ENCODE measurements at places on chromosomes 7 and 10.

- DNase-seq: peak; percentile 81
These were observed 44.8 kb upstream of the FAM133B start for GRCh38 chr7:92634924-92635519.

DNA sequence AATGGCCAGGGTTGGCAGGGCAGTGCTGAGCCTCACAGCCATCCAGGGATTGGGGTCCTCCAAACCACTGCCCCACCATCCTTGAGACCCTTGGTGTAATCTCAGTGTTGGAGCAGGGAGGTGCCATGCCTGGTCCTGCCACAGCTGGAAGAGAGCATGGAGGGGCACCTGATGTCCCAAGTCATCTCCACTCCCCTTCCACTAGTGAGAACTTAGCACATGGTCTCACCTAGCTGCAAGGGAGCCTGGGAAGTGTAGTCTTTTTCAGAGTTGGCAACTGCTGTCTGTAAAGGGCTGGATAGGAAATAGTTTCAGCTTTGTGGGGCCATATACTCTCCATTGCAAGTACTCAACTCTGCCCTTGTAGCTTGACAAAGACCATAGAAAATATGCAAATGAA lies 238.7 kb downstream of the RPS24 start:
- DNase-seq: no peak

DNA sequence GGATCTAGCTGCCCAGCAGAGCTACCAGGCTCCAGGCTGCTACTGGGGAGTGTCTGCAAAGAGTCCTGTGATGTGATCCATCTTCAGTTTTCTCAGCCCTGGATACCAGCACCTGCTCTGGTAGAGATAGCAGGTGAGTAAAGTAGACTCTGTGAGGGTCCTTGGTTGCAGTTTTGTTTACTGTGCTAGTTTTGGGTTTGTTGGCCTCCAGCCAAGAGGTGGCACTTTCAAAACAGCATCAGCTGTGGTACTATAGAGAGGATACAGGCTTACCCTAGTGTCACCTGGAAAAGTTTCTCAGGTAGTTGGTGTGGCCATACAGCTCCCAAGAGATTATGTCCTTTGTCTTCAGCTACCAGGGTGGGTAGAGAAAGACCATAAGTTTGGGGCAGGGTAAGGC lies 56.3 kb downstream of the MTERF1 start:
- DNase-seq: no peak

DNA sequence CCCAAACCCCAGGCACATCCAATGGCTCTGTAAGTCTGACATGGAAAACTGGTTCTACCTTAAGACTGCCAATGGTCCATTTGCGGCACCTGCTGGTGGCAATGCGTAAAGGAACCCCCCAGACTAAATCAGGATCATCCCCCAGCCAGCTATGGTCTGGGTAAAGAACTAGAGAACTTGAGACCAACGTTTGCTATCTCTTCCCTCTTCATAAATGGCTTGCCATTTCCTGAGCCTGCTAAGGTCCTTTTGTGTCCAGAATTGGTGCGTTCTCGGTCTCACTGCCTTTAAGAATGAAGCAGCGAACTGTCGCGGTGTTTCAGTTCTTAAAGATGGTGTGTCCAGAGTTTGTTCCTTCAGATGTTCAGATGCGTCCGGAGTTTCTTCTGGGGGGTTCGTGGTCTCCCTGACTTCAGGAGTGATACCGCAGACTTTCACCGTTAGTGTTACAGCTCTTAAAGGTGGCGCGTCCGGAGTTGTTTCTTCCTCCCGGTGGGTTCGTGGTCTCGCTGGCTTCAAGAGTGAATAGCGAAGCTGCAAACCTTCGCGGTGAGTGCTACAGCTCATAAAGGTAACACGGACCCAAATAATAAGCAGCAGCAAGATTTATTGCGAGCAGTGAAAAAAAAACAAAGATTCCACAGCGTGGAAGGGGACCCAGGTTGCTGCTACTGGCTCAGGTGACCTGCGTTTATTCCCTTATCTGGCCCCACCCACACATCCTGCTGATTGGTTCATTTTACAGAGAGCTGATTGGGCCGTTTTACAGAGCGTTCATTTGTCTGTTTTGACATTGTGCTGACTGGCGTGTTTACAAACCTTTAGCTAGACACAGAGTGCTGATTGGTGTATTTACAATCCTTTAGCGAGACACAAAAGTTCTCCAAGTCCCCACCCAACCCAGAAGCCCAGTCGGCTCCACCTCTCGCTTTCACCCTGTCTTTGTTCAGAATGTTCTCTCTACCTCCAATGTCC lies 95.4 kb downstream of the ELMO1 start:
- DNase-seq: no peak

- no peak for DNase-seq
These were observed 64.4 kb upstream of the SKAP2 start for GRCh38 chr7:26928703-26929347.

- no peak for DNase-seq
These were observed 49.4 kb upstream of the ARL4A start for GRCh38 chr7:12637819-12638592.

DNA sequence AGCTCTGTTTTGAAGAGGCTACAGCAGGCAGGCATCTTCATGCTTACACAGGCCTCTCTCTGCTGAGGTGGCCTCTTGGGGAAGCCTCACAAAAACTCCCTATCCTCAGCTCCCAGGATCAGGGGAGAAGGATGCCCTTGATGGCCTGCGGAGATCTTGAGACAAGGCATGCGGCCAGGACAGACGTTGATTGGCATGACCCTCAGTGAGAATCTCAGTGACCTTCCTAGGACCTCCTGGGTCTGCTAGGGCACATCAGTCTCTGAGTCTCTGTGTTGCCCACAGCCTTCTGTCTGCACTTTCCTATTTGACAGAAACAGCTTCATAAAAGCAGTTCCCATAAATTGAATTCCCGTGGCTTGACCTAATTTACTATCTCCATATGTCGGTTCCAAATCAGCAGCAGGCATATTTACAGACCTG lies 1005.8 kb upstream of the C7orf33 start:
- no peak for DNase-seq

- peak; percentile 96 for DNase-seq
These were observed 149.5 kb downstream of the ARID5B start for GRCh38 chr10:62050893-62051433.

GRCh38 chr10:31961277-31962074 lies 32.8 kb upstream of the ARHGAP12 start:
- DNase-seq: peak; percentile 90

- no peak for DNase-seq
These were observed 14.0 kb upstream of the PKD1L1 start for GRCh38 chr7:47962262-47962661.

- DNase-seq: no peak
These were observed 623.1 kb upstream of the MGMT start for GRCh38 chr10:128843972-128844371.

- DNase-seq: no peak
These were observed 61.4 kb upstream of the ADRB1 start for GRCh38 chr10:113982296-113982695.

DNA sequence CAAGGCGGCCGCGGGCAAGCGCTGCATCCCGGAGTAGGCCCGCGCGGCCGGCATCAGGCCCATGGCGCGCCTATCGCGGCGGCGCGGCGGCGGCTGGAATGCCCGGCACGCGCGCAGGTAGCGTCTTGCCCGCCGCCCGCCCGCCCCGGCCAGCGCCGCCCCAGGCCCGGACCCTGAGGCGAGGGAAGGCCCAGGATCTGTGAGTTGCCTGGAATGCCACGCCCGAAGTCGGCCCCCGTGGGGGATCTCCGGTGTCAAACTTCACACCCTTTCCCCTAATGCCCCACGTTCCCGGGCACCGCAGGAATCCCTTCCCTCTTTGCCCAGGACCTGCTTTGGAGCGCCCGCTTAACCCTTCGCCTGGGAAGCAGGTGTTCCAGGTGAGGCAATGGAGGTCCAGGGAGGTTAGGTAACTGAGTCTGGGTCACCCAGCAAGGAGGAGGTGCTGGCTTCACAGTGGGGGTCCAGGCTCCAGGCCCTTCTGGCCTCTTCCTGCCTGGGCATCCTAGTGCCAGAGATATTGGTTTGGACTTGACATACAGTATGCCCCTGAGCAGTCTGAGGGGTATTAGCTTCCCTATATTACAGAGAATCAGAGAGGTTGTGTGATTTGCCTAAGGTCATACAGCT lies 138.1 kb downstream of the ARHGAP22 start:
- DNase-seq: no peak

DNA sequence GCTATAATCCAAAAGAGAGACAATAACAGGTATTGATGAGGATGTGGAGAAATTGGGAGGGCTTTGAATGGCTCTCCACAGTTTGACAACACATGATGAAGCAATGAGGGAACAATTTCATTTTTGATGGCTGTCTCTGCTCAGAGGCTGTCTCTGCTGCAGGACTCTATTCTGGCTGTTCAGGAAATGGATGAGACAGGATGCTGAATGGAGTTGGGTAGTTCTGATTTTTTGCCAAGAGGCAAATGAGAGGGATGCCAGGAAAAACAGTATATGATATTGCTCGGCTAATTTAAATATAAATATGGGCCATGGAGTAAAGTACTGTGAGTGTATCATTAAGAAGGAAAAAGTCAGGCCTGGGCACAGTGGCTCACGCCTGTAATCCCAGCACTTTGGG lies 16.8 kb downstream of the APBB1IP start:
- peak; percentile 56 for DNase-seq

GRCh38 chr7:91165846-91166230 lies 98.4 kb upstream of the FZD1 start:
- no peak for DNase-seq

DNA sequence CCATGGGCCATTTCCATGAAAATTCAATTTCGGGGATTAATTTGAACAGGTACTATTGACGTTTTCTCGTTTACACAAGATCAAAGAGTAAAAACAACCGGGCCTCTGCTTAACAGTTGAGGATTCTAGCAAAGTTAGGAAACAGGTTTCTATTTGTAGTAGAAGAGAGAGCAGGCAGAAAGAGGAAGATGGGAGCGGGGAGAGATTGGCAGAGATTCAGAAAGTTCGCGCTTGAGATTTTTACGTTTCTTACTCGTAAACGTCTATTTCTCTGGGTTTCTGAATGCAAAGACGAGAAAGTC lies 571 bp upstream of the VWC2 start:
- DNase-seq: no peak

DNA sequence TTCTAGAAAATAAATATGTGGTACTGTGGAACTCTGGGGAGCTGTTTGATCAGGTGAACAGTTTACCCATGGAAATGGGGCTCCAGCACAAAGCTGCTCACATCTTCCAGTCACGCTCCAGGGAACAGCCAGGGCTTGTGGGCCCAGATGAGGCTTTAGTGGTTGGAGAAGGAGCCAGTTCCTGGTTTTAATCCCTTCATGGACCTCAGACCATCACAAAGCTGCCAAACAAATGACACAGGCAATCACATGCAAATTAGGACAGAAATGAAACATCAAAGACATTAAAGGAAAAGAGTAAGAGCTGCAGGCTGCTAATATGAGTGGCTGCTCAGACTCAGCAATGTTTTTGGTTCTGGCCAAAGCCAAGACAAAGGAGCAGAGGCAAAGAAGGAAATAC lies 2.2 kb upstream of the ATP6V0E2 start:
- no peak for DNase-seq

DNA sequence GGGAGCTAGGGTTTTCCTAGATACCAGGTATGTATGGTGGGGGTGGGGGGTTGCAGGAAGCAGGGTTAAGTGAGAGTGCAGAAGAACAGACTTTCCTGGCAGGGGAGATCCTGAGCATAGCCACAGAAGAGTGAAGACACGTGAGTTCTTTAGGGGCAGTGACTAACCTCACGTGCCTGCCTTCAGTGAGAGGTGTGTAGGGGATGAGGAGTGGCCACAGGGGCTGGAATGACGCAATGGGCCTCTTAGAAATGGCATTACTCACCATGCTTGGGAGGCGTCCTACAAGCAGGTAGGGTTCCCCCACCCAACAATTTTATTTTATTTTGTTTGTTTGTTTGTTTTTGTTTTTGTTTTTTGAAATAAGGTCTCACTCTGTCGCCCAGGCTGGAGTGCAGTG lies 698.6 kb upstream of the NRP1 start:
- no peak for DNase-seq

GRCh38 chr7:136957391-136957790 lies 88.9 kb downstream of the CHRM2 start:
- DNase-seq: peak; percentile 59

DNA sequence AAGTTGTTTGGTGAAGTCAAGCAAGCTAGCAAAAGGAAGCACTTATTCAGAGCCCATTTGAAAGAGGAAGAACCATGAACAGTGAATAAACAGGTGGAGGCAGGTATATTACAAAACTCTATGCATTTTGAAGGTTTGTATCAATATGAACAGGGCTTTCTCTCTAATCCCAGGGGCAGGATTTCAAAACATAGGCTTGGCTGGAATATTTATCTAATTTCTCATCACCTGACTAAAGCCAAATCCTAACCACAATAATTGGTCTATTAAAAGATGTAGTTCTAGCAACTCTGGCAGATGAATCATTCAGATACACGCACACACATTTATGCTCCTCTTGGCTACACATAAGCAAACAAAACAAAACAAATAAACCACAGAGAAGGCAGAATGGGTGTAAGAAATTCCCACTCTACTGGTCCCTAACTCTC lies 554.4 kb downstream of the INHBA start:
- peak; percentile 94 for DNase-seq

DNA sequence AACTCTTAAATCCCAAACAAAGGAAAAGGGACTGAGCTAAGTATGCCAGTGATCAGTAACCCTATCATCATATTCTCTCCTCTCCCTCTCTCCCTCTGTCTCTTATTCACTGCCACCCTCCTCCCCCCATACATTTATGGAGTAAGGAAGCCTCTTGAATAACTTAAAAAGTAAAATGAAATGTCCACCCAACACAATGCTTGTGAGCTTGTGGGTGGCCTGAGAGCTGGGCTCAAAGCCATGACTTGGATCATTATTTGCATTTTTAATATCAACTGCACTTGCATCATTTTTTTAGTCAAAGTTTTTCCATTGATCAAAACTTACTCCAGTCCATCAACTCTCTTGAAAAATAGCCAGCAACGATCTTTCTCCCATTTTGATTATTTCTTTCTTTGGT lies 46.8 kb downstream of the FAM107B start:
- no peak for DNase-seq

DNA sequence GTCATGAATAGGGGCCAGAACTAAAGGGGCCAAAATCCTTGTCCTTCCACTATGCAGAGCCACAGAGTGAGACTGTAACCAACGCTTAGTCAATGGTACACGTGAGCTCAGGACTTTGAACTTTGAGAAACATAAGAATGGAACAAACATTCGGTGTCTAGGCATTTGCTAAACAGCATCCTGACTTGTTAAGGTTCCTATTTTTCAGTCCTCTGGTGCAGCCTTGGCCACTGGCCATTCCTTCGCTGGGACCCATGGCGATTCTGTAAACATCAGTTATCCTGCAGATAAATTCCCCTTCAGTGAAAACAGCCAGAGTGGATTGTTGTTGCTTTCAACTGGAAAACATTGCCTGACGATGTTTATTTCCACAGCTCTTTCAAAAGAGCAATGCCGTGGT lies 266.8 kb downstream of the SORCS1 start:
- DNase-seq: no peak
